ENCODE measurements at places on chromosomes 6 and 20.

DNA sequence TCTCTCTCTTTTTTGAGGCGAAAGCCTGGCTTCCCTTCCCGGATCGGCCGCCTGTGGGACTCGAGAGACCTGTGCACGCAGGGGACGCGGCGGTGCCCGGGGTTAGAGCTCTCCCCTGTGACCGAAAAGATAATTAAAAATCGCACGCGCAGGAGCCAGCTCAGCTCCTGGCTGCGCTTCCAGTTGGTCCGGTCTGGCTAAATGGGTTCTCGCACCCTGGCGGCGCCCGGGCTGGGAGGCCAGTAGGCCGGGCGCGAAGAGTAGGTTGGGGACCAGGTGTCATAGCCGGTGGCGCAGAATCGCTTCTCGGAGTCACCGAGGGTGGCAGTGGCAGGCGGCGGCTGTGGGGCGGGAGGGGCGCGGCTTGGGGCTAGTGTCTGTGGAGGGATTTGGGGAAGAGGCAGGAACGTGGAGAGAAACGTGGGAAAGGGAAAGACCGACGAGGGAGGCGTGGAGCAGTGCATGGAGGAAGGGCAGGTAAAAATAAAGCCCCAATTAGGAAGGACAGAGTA is 41.9 kb upstream of the SUPT3H start:
- DNase-seq: no peak

GRCh38 chr20:37734228-37734985 is 40.6 kb downstream of the CTNNBL1 start:
- peak; percentile 13 for DNase-seq

DNA sequence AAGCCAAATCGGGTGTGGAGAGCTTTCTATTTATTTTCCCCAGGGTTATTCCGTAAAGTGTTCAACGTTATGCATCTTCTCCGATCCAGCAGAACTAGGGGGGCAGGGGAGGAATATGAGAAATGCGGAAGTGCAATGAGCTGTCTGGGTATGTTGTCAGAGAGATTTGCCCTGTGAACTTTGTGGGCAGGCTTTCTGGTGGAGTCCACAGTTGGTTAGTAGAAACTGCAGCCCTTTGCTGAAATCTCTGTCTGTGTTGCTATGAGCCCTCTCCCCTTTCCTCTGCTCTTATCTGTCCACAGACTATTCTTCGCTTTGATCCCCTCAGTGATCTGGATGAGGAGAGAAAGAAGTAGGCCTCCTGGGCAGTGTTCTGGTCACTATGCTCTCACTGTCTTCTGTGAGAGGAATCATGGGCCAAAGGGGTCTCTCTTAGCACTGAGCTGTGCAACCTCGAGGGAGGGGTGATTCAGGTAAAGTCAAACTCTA is 158.9 kb upstream of the FUT9 start:
- no peak for DNase-seq

DNA sequence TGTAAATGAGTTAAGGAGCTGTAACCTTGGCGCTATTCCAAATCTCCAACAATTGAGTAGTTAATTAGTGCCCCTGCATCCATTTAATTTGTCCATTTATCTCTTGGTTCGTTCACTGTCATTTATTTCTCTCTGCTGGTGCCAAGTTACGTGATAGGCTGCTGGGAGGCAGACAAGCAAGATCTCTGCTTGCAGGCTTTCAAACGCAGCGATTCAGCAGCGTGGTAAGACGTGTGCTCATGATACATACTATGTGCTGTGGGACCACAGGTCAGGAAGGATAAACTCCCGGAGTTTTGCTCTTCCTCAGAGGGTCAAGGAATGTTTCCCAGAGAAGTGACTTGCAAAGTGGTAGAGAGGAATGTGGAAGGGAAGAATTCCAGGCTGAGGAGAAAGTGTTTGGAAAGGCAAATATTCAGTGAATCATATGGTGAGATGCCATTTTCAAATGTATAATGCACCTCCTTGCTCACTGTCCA is 46.4 kb downstream of the UTRN start:
- DNase-seq: no peak

DNA sequence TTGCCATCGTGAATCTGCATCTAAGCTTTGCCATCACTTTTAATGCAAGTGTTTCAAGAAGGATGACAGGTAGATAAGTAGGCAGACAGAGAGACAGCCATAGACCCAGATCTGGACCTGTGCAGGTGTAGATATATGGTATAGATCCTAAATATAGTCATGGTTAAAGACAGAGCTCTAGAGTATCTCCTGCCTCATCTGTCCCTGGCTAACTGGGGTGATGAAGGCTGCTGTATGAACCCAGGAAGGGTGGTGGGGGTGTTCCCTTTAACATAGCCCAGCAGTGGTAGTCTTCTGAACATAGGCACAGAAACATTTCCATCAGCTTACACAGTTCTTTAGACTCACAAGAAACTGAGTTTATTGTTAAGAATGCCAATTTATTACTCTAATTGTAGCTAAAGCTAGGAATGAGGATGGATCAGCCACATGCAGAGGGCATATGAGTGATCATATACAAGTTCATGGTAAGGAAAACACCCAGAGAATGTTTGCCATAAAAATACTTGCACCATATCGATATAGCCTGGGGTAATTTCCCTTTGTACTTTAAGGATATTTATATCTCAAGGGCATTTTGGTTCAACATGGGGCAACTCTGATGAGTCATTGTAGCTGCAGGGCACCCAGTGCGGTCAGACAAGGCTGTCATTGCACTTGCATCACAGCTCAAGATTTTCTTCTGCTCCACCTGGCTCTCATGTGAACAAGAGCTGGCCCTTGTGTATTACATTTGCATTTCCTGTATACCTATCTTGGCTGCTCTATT is 587.2 kb downstream of the EPM2A start:
- DNase-seq: no peak

DNA sequence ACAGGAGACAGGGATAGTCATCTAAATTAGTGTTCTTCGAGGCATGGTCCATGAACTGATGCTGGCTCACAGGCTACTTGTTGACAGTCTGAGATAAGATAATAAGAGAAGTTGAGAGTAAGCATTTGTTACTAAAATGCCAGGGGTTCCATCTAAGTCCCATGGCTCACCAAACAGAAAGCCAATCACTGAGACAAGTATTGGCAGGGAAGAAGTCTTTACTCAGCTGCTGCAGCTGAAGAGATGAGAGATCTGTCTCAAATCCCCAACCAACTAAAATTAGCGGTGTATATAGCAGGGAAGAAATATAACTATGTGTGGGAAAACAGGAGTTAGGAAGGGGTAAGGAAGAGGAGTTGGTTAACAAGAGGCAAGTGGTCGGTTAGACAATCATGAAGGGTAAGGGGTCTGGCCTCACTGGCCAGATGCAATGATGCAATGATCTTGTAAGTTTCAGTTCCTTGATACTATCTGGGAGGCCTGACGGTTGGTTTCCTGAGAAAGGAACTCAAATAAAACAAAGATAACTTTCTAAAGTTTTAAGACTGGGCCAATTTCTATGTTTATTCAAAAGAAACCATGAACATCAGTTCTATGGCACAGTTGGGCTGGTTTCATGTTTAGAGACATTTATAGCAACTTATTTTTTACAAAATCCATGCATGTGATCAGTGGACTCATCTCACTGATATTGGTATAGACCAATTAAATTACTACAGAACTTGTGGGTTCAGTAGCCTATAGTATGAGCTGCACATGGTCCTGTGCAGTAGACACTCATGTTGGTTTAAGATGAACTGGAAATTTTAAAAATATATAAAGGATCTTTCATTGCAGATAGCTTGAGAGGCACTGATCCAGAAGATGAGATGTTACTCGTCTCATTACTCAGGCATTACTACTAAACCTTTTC is 9.9 kb upstream of the HEBP2 start:
- DNase-seq: no peak

GRCh38 chr6:42979523-42980177 is 669 bp upstream of the PEX6 start:
- DNase-seq: no peak

Measured in NCI-H1092 treated with DMSO at 0.1 percent for 48 hours (cell line).